ENCODE measurements at places on chromosomes 16 and 17.

DNA sequence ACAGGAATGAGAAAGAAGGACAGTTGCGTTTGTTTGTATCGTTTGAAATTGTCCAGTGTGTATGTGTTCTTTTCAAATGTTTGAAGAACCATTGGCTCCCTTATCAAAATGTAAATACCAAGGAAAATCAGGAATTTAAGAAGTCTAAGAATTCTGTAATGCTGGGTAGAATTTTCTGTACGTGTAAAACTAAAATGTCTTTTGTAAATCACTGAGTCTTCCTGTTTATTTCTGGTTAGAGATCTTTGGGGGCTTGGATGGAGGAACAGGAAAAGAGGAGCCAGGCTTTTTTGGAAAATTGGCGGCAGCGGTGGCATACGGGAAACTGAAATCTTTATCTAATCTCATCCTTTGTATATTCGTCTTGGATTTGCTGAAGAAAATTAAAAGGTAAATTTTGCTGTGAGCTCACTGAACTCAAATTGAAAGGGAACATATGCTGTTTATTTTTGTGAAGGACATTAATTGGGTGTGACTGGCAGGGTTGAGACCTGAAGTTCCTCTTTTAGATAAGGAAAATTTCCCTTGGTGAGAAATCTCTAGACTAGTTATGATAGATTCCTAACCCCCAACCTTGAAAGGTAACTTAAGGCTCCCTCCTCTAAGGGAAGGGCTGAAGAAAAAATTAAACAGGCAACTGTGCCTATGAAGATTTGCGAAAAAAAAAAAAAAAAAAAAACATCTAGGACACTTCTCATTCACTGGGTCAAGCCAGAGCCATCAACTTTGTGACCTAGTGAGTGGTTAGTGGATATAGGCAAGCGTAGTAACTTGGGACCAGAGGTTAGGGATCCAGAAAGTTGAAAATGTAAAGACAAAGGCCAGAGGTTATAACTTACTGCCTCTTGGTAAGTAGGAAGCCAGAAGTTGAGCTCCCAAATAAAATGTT lies 10.8 kb downstream of the TAT start:
- no peak for DNase-seq

DNA sequence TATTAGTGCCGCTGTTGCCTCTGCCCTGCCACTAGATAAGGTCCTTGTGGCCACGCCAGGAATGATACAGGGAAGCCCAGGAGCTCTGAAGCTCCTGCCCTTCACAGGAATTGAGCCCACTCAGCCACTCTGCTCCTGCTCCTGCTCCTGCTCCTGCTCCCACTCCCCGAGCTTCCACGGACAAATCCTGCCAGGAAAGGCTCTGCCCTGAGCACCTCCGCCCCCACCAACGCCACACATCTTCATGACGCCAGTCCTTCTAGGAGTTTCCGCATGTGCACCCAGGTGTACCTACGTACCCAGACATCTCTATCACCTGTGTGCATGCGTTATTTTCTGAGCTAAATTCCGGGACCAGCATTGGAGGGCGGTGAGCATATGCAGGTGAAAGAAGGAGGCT lies 369.1 kb downstream of the C16orf95 start:
- no peak for DNase-seq

- no peak for DNase-seq
Measured at GRCh38 chr16:52783616-52784015, 236.7 kb upstream of the TOX3 start.

DNA sequence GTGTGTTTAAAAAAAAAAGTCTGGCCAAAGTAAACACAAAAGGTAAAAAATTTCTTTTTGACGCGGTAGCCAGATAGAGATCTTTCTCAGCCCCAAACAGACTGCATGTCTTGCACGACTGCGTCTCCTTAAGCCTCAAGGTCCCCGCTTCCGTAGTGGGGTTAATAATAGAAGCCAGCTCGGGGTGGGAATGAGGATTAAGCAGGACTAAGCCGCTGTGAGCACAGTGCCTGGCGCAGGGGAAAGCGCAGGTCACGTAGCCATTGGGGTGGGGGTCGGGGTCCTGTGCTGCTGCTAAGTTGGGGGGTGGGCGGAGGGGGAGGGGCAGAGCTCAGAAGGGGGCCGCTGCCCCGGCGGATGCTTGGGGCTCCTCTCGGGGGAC lies 521 bp downstream of the GGA2 start:
- no peak for DNase-seq

DNA sequence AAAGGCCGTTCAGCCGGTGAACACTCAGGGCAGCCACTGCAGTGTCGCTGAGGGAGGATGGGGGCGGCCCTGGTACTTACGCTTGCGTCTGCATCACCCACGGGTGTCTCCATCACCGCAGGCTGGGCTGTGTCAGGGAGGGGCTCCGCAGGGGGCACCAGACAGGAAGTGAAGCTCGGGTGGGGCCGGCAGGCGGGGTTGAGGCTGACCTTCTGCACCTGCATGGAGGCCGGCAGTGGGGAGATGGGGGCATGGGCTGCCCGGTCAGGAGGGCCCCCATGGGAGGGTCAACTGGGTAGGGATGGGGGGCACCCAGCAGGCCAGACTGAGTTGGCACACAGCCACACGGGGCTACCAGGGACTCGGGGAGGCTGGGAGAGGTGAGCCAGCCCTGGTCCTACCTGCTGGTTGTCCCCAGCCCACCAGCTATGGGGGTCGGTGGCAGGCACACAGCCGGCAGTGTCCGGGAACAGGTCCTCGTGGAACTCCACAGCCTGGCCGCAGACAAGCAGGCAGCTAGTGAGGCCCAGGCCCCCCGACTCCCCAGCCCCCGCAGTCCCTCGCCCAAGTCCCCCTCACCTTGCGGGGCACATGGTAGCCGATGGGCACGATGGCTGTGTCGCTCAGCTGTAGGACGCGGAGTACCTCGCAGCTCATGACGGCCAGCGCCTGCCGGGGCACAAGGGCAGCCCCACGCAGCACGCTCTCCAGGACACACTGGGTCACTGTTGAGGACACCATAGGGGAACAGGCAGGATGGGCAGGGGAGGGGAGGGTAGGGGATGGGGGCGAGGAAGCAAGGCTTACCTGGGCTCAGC lies 7.2 kb upstream of the VASN start:
- DNase-seq = no peak
